ENCODE measurements at places on chromosomes 7 and 10.

GRCh38 chr7:139721417-139721816 is 56.4 kb downstream of the HIPK2 start:
- DNase-seq = no peak

GRCh38 chr10:129884398-129885078 is 79.5 kb downstream of the EBF3 start:
- no peak for DNase-seq

DNA sequence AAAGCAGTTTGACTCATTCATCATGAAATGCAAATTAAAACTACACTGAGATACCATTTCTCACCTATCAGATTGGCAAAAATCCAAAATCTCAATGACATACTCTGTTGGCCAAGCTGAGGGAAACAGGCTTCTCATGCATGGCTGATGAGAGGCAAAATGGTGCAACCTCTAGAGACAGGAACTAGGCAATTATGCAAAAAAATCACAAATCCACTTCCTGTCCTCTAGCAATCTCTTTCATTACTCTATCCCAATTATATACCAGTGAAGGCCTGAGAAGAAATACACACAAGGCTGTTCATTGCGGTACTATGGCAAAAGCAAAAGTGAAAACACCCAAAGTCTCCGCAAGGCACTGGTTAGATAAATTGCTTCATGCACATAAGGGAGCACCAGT is 25.9 kb upstream of the PTPRN2 start:
- no peak for DNase-seq

GRCh38 chr7:117756586-117757085 is 116.6 kb downstream of the CTTNBP2 start:
- no peak for DNase-seq

- no peak for DNase-seq
Measured at GRCh38 chr10:113356794-113357680, 195.8 kb upstream of the HABP2 start.

DNA sequence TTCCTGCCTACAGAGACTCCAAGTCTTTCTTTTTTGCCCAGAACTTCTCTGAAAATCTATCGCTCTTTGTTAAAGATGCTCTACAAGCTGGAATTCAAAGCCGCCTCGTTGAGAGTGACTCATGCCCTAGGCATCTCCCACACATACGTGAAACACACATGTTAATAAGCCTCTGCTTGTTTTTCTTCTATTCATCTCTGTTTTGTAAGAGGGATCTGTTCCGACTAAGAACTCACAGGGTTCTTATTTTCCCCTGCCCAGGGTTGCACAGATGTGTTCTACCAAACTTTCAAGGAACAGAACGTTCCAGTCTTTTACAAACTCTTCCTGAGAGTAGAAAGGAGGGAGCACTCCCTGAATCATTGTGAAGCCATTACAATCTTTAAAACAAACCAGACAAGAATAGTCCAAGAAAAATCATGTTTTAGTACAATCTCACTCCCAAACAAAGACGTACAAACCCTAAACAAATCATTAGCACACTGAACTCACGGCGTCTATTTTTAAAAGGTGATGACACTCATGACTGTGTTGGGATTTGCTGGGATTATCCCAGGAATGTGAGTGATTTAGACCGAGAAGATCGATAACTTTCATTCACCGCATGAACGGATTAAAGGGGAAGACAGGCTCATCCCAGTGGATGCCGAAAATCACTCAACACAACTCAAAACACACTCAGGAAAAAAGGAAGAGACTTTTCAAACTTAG is 55.3 kb upstream of the INPP5A start:
- DNase-seq = no peak

DNA sequence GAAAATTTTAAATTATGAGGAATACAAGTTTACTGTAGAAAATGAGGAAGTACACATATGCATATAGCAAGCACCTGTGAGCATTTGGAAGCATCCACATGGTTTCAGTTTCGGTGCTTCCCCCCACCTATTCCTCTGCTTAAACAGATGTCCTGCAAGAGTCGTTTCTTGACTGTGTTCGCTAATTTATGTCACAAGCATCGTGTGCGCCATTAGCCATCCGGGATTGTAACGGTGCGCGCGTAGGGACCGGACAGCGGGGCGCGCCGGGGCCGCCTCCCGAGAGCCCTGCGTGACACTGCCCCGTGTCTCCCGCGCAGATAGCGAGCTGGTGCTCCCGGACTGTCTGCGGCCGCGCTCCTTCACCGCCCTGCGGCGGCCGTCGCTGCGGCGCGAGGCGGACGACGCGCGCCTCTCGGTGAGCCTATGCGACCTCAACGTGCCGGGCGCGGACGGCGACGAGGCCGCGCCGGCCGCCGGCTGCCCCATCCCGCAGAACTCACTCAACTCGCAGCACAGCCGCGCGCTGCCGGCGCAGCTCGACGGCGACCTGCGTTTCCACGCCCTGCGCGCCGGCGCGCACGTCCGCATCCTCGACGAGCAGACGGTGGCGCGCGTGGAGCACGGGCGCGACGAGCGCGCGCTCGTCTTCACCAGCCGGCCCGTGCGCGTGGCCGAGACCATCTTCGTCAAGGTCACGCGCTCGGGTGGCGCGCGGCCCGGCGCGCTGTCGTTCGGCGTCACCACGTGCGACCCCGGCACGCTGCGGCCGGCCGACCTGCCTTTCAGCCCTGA is 90.9 kb downstream of the NEURL1 start:
- DNase-seq = peak; percentile 72

DNA sequence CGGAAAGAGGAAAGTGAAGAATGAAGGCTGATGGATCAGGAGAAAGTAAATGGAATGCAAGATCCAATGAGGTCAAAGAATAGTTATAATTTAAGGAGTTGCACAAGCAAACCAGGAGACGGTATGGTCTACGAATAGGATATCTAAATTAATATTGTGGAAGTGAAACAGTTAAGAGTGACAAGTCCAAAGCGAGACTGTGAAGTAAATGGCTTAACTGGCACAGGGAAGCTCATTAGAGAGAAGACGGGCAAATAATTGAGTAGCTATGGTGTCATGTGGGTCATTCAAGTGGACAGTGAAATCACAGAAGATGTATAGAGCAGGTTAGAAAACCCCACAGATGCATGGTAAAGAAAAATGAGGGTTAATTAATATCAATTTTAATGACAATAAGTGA is 3.2 kb downstream of the CYP51A1 start:
- DNase-seq = no peak

- DNase-seq = no peak
Measured at GRCh38 chr7:115122388-115122787, 200.5 kb downstream of the MDFIC start.

- no peak for DNase-seq
Measured at GRCh38 chr7:136104269-136104603, 127.1 kb upstream of the MTPN start.

Data from activated CD8-positive, alpha-beta memory T cell treated with anti-CD3 and anti-CD28 coated beads, Interleukin-2, amount 50 U/mL, for 4 hours (primary cell).